Esophagus squamous epithelium (tissue), 5 donors: ENCODE measurements at places on chromosomes 16 and 17.

- DNase-seq, result no peak
Observed at GRCh38 chr16:88393034-88393433, 10.3 kb downstream of the ZNF469 start.

DNA sequence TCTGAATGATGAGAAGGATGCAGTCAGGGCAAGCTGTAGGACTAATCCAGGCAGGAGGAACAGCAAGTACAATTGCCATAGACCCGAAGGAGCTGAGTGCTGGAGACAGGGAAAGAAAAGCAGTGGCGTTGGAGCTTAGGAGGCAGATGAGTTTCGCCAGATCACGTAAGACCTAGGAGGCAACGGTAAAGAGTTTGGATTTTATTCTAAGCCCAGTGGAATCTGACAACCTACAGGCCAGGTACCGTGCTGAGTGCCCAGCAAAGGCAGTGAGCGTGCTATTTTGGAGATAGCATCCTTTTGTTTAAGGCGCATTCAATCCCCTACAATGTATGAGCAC lies 1.2 kb downstream of the USP43 start:
- DNase-seq, result no peak

DNA sequence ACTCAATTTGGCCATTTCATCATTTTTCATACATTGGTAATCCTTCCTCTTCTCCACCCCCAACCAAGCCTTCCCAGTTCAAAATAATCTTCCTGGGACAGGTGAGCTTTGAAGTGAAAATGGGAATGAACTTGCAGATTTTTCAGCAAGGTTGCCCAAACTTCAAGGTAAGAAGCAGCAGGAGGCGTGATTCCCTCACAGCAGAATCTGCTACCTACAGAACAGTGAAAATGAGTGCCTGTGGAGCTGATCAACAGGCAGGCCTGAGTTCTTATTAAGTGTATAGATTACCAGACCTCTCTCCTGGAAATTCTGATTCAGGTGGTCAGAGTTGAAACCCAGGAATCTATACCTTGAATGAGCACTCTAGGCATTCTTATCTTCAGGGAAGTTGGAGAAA lies 356.6 kb downstream of the RBFOX1 start:
- DNase-seq, result no peak

GRCh38 chr16:84754956-84755672 lies 55.3 kb downstream of the USP10 start:
- DNase-seq, result no peak
